ENCODE measurements at places on chromosomes 5 and 9.

GRCh38 chr9:79574136-79574535 lies 2.4 kb downstream of the TLE4 start:
- DNase-seq: no peak

DNA sequence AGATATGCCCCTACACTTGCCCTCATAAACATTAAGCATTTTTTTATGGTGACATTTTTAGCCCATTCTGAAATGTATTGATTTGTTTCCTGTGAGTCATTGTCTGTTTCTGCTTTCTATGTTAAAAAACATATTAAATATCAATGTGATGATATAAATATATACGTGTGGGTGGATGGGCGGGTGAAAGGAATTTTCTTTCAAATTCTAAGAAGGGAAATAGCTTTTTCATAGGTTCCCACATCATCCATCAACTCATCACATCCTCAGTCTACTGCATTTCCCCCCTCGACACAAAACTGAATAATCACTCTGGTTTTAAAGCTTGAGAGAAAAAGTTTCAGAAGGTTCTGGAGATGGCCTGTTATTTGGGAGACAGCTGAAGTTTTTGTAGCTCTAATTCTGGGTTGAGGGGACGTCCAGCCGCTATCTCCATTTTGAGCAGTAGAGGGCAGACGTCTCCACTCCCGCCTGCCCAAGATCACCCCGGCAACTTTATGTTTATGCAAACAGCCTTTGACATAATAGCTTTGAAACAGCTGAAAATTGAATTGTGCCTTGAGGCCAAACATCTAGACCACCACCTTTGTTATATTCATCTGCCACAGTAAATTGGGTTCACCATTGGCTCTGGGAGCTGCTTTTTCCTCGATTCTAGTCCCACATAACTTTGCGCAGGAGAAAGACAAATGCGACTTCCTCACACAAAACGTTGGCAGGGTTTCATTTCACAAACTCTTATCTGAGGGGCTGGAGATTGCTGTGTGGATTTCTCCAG lies 216.2 kb upstream of the CLINT1 start:
- DNase-seq: peak; percentile 25

- no peak for DNase-seq
These were observed 149.4 kb upstream of the PITX1 start for GRCh38 chr5:135183464-135183863.

DNA sequence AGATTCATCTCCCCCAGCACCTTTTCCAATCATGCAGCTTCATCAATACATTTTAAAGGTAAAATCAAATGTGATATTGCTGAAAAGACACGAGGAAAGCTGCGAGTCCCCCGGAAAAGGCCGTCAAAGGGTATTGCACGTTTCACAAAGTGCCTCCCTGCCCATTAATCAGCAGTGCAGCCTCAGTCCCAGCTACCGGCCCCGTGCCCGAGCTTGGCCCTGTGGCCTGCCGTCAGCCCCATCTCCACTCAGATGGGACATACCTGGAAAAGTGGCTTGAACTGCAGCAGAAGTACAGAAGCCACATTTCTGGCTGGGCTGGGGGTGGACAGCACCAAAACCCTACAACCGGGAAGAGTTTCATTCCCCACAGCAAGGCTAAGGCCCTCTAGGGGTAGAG lies 39.9 kb upstream of the EQTN start:
- DNase-seq: no peak

DNA sequence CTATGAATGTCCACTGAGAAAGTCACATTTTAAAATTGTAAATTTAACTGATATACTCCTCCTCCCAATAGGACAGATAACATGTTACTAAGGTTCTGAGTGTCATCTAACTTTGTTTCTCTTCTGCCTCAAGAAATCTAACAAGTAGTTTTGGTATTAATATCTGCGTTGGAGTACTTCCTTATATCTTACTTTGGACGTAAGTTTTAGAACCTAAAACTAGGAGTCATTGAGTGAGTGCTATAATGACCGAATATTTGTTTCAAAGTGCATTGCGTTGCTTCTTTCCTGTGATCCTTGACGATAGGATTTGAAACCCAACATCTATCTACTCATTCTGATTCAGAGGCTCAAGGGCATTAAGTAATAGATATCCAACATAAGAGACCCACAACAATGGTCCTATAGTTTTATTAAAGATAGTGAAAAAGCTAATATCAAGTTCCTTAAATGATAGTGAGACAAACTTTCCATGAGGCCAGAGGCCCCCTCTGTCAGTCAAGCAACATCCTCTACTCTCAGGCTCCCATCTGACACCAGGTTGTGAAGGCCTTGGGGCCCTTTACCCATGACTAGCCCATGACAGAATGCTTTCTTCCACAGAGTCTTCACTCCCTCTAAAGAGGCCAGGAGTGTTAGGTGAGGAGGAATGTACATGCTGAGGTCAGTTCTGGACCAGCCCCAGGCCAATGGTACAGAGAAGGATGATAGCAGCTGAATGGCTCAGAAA lies 45.3 kb upstream of the MAP3K1 start:
- no peak for DNase-seq

DNA sequence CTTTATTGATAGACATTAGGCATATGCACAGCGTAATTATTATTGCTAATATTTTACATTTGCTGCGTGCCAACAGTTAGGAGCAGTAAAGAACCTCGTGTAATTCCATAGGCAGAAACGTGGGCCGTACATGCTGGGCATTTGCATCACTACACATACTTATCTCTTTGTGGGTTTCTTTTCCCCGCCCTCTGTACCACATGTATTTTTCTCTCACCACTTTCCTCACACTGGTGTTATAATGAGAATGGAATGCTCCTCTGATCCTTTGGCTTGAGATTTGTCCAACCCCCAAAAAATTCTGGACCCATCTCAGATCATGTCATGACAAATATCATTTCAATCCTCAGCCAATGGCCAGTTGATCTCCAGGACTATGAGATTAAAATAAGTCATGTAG lies 1952.6 kb upstream of the WWC1 start:
- DNase-seq: no peak

GRCh38 chr9:136481558-136481957 lies 1.3 kb downstream of the SEC16A start:
- no peak for DNase-seq

DNA sequence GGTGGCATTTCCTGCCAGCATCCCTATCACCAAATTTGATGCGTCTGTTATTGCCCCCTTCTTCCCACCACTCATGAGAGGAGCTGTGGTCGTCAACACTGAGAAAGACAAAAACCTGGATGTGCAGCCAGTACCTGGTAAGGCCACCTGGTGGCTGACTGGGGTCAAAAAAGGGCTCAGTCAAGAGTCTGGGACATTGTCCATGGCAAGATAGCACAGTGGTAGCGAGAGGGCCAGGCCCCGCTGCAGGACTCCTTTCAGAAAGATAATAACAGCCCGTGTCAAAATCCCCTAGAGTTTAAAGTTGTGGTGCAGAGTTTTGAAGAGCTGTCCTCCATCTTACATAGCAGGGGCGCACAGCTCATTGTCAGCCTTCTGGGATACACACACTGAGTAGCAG lies 40.8 kb downstream of the CSF1R start:
- DNase-seq: no peak

- no peak for DNase-seq
These were observed 194.0 kb downstream of the EFNA5 start for GRCh38 chr5:107476783-107477182.

DNA sequence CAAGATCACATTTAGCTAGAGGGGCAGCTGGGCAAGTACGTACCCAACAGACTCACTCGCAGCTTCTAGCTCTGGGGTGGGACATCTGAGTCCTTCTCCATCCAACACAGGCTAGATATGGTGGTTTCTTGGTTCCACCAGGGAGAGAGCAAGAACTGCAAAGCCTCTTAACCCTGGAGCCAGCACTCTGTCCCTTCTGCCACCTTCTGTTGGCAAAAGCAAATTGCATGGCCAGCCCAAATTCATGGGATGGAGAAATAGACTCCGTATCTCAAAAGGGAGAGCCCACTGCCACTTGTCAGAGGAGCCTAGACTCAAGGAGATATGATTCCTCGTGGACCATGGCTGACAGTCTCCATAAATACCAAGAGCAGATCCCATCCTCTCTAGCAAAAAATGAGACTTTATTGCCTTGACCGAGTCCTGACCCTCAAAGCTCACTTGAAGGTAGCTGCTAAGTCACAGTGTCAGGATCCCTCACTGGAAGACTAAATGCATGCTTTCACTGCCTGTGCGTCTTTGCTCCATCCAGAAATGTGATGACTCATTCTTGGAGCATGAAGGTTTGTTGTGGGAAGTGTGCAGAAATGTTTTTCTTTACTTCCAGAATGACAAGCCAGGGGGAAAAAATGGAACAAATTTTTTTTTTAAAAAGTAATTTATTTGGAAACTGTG lies 28.8 kb upstream of the ROR2 start:
- no peak for DNase-seq

DNA sequence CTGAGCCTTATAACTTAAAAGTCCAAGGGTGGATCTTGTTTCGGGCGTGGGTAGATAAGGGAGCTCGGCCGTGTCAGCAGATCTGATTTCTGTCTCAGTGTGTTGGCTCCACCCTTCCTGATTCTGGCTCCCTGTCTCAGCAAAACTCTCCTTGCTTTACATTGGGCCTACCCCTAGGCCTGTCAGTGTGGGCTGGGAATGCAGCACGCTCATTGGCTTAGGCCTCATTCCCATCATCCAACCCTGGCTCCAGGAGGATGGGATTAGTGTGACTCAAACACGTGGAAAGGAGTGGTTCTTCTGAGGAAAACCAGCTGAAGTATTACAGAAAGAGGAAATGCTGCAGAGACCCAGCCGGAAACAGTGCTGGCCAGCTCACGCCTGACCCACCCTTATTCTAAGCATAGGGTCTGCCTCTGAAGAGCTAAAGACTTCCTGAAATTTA lies 59.9 kb downstream of the ZFAND5 start:
- no peak for DNase-seq

DNA sequence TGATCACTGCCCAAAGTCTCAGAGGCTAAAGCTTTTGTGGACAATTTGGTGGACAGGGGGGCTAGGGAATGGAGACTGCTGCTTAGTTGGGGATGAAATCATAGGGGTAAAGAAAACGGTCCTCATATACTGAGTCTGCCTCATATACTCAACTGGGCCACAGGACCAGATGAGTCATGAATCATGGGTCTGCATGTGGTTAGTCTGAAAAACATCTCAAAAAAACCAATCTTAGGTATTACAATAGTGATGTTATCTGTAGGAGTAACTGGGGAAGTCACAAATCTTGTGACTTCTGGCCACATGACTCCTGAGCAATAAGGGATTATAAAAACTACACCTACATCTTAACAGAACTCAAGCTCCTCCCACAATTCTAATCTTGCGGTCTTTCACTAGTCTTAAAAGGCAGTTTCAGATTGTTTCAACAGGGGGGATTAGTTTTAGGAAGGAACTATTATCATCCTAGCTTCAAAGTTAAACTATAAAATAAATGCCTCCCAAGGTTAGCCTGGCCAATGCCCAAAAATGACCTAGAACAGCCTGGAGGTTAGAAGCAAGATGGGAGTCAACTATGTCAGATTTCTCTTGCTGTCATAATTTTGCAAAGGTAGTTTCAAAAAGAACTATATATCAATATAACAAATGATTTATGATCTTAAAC lies 17.5 kb downstream of the TMEM161B start:
- DNase-seq: no peak

GRCh38 chr9:76351006-76351405 lies 43.2 kb downstream of the RFK start:
- DNase-seq: no peak

DNA sequence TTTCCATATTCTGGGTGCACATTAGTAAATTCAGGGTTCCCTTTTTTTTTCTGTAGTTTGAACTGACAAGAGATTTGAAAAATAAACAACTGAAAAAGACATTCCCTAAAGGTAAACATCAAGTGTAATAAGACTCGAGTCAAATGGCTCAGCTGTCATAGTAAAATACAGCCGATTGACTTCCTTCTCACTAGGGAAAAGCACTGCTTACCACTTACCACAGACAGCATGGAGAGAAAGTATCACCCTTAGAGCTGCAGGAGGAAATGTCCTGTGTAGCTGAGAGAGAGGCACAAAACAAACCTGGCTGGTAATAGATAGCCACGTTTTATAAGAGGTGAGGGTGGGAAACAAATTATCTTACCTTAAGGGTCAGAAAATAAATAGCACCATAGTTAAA lies 12.1 kb upstream of the DMAC1 start:
- DNase-seq: no peak

DNA sequence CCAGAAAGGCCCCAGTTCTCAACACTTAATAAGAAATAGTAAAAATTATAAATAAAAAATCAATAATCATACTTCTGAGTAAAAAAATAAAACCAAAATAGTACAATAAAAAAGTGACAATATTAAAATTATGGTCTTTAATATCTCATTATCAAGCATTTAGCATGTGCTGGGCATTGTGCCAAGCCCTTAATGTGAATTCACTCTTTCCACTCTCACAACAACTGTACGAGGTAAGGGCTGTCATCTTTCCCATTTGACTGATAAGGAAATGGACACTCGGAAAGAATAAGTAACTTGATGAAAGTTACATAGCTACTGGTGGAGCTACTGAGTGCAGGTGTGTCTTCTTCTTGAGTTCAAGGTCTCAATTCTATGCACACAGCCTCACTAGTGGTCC lies 43.6 kb downstream of the SEC61B start:
- DNase-seq: no peak

- no peak for DNase-seq
These were observed 5.9 kb downstream of the TRPM3 start for GRCh38 chr9:71115448-71115975.

- no peak for DNase-seq
These were observed 195.9 kb downstream of the SLIT3 start for GRCh38 chr5:169104937-169105494.
